ENCODE measurements at places on chromosomes 3 and 15.
A peak's percentile ranks its signal among the peaks of the same experiment; 100 is the strongest.

DNA sequence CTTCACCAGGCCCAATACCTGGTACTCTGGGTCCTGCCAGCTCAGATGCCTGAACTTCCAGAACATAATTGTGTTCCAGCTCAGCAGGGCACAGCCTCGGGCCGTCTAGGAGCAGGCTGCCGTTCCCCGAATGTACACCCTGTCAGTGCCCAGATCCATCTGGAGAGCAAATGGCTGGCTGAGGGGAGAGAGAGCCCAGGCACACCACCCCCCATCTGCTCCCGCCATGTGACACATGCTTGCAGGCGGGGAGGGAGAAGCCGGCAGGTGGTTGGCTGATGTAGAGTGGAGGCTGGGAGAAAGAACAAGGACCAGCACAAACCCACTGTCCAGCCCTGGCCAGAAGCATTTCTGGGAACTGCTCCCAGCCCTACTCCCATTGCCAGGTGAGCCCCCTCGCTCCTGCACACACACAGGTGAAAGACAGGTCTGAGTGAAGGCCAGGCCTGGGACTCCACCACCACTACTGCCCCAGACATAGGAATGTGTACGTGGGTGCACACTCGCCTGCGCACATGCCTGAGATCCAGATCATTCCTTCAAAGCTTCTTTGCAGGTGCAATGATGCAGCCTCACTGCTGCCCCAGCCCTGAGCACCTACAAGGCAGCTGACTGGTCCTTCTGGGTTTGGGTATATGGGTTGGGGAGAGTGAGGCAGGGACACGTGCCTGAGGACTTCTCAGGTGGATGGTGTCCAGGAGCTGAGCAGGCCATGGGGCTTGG lies 53.5 kb downstream of the SEMA5B start:
- DNase-seq, result no peak

DNA sequence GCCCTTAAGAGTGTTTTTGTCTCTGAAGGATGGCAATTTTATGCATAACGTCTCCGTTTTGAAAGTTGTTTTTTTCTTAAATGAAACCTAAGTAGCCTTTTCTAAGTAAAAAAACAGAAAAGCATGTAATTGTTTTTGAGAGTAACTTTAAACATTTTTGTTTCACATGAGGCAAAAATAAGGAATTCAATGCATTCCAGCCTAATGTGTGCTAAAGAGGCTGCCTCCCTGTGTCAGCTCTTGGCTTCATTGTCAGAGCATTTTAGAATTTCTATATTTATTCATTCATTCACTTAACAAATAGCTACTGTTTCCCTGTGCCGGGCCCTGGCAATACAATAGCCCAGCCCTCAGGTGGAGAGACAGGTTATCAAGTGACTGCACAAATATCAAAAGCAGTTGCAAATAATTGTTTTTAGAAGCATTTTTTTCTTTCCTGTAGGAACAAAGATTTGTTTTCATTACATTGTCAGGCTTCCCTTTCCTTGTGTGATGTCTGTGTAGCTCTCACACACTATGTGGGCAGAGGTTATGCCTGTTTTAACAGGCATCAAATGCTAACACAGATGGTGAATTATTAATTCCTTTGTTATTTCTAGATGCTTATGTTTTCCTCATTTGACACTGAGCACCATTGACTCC lies 81.9 kb downstream of the CCK start:
- no peak for DNase-seq

DNA sequence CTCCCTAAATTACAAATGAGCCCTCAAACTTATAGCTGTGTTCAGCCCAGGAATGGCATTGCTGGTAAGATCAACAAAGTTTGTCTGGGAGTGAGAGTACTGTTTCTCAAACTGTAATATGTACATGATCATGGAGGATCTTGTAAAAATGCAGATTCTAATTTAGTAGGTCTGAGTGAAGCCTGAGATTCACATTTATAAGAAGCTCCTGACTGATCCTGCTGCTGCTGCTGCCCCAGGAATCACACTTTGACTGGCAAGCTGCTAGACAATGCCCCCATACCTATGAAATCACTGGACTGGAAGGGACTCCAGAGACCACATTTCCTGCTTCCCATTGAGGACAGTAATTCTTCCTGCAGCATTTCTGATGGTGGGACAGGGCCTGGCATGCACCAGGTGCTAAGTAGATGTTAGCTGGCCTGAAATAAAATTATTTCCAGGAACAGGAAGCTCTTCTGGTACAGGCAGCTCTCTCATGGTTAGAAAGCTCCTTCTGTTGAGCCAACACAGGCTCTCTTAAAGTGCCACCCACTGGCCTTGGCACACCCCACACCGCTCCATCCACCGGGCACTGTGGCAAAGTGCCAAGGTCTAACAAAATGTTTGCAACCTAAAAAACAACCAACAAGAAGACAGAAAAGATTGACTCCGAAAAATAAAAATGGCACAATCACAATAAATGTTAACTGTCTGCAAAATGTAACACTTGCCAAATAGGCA lies 36.7 kb upstream of the ZNF710 start:
- no peak for DNase-seq

DNA sequence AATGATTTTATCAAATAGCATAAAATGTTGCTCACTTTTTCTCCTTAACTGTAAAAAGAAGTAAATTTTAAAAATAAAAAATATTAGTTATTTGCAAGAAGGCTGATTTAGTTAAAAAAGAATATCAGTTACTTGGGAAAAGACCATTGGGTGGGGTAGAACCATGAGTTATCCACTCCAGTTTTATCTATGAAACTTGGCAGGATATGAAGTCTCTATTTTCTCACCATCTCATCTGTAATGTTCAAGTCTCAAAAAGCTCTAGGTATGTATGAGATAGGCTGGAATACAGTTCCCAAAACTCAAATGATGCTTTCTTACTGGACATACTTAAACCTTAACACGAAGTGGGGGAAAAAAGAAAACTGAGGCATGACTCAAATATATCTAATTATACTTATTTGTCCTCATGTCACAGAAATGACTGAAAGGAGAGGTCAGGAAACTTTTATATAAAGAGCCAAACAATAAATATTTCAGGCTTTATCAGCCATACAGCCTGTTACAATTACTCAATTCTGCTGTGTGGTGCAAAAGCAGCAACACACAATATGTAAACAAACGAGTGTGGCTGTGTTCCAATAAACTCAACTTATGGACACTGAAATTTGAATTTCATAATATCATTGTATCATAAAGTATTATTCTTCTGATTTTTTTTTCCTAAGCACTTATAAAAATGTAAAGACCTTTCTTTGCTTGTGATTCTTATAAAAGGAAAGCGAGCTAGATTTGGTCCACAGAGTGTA lies 131.8 kb downstream of the TBL1XR1 start:
- no peak for DNase-seq

- no peak for DNase-seq
These were observed 51.4 kb downstream of the FLNB start for GRCh38 chr3:58059349-58060321.

GRCh38 chr15:77518458-77518857 lies 97.8 kb downstream of the HMG20A start:
- no peak for DNase-seq

GRCh38 chr3:172675441-172676193 lies 35.2 kb downstream of the NCEH1 start:
- peak; percentile 11 for DNase-seq

- no peak for DNase-seq
These were observed 262.1 kb upstream of the TBL1XR1 start for GRCh38 chr3:177459401-177459800.

GRCh38 chr3:104214937-104215336 lies 1151.8 kb upstream of the ALCAM start:
- DNase-seq, result no peak

- no peak for DNase-seq
These were observed 536 bp downstream of the SNAPC5 start for GRCh38 chr15:66496951-66497501.

DNA sequence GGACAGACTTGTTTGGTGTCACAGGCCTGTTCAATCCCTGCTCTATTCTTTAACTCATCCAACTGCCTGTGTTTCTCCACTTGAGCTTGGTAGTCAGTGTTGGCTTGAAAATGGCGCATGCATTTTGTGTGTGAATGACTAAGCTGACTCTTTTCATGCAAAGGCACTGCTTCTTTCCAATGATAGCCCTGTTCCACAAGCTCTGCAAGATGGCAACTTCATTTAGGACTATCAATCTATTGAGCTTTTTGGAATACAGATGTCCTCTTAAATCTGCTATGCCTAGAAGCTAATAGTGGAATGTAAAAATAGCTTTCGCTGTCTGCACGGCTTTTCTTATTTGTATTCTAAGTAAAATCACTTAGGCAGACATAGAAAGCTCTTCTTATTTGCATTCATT lies 33.6 kb upstream of the SYNPR start:
- DNase-seq, result no peak

DNA sequence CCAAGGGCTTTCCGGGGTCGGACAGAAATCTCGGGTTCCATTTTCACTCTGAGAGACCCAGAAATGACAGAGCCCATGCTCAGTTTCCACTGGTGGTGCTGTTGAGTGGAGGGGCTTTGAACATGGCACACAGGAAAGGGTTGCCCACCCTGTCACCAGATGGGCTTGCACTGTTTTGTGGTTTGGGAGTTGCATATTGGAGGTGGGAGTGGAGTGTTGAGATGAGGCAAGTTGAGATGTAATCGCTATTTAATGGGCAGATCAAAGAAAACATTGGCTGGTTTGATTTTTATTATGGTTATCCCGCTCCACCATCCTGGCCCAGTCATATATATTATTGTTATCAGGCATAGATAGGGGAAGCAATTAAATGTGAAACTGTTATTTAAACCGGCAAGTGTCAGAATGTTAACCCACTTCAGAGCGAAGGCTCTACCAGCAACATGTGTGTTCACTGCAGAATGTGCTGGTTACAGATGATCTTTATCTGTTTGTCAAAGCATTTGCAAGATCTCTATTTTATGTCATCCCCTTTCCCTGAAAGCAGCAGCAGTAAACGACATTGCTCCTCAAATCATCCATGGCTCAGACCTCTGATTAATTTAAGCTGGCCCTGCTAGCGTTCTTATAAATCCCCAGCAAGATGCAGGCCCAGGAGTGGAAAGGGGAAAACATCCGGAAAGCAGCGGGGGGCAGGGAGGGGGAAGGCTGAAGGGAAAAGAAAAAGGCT lies 58.3 kb upstream of the TSEN2 start:
- DNase-seq, result no peak

GRCh38 chr3:17078926-17079465 lies 194.2 kb downstream of the PLCL2 start:
- DNase-seq, result no peak

DNA sequence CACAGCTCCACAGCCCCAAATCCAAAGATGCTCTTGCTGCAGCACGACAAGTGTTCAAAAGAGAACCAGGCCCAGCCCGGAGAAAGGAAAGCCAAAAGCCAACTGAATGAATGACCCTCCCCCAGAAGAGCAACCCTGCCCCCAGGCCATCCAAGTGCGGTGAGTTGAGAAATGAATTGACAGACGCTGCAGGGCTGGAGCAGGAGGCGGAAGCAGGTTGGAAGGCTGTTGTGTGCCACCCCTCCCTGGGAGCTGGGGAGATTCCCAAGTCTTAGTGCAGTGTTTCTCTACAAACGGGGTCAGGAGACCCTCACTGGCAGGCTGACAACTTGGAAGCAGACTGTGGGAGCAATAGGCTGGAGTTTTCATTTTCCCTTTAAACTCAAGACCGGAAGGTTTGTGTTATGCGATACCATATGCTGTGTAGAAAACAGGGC lies 3.5 kb upstream of the SPTBN5 start:
- no peak for DNase-seq

GRCh38 chr3:107598926-107599771 lies 76.4 kb downstream of the BBX start:
- peak; percentile 35 for DNase-seq

DNA sequence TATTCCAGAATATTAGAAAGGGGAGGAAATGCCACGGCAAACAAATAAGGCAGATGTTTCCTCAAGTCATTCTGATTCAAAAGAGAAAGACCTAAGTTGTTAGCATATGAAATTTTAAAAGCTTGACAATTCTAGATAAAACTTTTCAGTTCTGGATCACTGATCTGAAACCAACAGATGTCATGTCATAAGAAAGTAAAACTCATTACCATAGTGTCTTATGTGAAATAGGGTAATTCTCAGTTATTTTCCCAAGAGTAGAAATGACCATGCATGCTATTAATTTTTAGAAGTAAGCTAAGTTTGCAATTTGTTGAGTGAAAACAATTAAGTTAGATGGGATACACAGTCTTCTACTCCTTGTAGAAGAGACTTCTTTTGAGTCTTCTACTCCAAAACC lies 630.3 kb downstream of the NAALADL2 start:
- DNase-seq, result no peak

DNA sequence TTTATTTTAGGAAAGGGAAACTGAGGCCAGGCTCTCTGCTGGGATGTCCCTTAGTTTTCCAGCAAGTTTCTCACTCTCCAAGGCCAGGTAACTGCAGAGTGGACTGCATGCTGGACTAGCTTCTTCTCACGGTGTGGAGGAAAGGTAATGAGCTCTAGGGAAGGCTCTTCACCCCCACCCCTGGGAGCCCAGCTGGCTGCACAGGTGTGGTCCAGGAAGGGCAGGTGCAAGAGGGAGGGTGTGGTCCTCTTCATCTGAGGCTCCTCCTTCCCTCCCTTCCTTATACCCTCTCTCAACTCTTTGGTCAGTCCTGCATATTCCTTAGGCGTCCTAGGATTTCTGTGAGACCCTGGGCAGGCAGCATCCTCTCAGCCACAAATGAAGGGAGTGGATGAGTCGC lies 33.9 kb downstream of the RNU5B-1 start:
- DNase-seq, result no peak

DNA sequence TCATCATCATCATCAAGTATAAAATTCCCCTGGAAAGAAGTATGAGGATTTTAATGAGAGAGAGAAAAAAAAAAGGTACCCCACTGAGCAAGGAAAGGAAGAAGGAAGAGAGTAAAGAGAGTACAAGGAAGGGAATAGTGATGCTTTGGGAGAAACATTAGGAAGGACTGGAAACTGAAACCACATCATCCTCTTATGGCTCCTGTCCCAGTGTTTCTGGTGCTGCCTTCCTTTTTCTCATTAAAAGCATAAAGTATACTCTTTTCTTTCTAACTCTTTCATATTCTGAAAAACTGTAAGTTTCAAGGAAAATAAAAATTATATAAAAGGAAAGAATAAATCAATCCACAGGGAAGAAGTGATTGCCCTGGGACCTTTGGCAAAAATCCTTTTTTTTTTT lies 616.4 kb upstream of the CBLB start:
- peak; percentile 14 for DNase-seq

GRCh38 chr15:88701561-88702095 lies 62.8 kb downstream of the ISG20 start:
- no peak for DNase-seq

GRCh38 chr3:99875929-99876841 lies 58.5 kb downstream of the CMSS1 start:
- DNase-seq, result peak; percentile 83
